ENCODE measurements at places on chromosomes 12 and 14.

DNA sequence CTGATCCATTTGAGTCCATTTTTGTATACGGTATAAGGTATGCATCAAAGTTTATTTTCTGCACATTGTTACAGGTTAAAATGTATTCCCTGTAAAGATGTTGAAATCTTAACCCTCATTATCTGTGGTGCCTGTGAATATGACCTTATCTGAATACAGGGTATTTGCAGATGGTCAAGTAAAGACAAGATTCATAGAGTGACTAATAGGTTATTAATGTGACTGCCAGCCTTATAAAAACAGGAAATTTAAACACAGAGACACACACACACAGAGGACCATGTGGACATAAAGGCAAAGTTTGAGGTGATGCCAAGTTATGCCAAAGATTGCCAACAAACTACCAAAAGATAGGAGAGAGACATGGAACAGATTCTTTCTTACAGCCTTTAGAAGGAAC lies 347.2 kb upstream of the DCN start:
- no peak for DNase-seq

GRCh38 chr12:70609203-70609602 lies 28.0 kb downstream of the PTPRB start:
- no peak for DNase-seq

DNA sequence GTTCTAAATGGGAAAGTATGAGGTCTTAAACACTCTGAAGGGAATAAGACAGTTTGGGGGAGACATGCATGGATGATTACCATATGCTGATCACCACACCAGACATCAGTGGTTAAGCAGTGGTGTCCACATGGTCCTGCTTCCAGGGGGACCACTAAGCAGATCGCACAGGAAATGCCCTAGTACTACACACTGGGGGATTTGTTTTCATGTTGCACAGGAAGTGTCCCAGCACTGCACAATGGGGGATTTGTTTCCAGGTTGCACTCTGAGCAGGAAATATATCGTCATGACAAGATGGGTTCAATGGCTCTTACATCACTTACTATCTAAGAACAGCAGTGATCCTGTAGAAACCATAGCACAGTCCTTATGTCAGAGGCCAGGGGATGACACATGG lies 245.5 kb downstream of the BCL11B start:
- no peak for DNase-seq

DNA sequence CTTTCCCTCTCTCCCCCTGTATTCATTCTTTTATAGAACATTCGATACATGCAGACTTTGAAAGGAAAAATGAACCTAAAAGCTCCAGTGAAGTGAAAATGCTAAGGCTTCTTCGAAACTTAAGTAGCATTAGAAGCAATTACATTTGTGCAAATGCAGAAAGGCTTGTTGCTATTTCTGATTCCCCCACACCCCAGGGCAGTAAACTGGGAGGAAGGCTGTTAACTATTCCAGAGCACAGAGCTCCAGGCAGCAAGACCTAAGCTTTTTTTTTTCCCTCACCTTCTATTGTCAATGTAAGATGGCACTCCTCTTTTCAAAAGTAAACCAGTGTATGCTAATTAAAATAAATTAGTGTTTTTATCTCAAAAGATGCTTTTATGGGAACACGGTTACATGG lies 448.9 kb upstream of the TBX3 start:
- no peak for DNase-seq

DNA sequence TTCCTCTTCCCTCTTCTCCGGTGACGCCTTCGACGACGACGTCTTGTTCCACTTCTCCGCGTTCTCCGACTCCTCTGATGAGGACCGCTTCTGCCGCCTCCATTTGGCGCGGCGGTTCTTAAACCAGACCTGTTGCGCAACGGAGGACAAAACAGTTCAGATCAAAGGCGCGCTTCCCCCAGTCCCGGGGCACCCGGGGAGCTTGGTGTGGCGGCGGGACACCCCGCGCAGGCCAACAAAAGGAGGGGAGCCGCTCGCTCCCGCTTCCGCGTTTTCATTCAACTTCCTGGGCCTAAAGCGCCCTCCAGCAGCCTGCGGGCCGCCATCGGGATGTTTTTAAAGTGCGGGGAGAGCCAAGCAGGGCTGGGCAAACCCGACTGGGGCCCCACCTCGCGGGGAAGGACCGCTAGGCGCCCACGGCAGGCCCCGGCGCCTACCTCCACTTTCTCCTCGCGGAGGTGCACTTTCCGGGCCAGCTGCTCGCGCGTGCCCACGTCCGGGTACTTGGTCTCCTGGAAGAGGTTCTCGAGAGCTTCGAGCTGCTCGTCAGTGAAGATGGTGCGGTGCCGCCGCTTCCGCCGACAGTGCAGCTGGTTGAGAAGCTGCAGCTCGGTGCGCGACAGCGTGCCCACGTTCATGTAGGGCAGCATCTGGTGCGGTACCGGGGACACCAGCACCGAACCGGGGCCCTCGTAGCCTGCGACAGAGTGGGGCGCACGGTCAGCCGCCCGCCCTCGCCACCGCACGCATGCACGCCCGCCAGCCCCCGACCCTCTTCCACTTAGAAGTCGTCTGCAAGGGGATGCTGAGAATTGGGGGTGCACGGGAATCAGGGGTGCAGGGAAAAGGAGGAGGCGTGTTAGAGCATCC lies 1.2 kb downstream of the GSC start:
- DNase-seq = no peak

- DNase-seq = no peak
Observed at GRCh38 chr12:56080556-56081138, 682 bp downstream of the ERBB3 start.

DNA sequence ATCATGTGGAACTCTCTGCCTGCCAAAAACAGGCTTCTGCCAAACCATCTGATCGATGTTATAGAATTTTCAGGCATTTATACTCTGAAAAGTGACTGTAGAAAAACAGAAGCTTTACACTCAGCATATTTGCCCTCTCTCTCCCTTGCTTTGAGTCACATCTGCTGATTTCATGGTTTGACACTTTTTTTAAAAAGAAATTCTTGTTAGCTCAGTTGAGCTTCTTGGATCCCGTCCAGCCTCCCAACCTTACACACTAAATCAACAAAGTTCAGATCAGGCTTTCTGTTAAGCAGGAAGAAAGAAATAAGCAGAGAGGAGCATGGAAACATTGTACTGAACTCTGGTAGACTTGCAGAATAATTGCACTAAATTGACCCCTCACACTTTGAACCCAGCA lies 193.6 kb upstream of the SEL1L start:
- DNase-seq = no peak

GRCh38 chr12:56469007-56469930 lies 891 bp downstream of the SPRYD4 start:
- DNase-seq = no peak

GRCh38 chr12:15842108-15842507 lies 40.1 kb upstream of the STRAP start:
- DNase-seq = no peak

- DNase-seq = peak; percentile 33
Observed at GRCh38 chr14:76956316-76957090, 72.0 kb downstream of the IRF2BPL start.

DNA sequence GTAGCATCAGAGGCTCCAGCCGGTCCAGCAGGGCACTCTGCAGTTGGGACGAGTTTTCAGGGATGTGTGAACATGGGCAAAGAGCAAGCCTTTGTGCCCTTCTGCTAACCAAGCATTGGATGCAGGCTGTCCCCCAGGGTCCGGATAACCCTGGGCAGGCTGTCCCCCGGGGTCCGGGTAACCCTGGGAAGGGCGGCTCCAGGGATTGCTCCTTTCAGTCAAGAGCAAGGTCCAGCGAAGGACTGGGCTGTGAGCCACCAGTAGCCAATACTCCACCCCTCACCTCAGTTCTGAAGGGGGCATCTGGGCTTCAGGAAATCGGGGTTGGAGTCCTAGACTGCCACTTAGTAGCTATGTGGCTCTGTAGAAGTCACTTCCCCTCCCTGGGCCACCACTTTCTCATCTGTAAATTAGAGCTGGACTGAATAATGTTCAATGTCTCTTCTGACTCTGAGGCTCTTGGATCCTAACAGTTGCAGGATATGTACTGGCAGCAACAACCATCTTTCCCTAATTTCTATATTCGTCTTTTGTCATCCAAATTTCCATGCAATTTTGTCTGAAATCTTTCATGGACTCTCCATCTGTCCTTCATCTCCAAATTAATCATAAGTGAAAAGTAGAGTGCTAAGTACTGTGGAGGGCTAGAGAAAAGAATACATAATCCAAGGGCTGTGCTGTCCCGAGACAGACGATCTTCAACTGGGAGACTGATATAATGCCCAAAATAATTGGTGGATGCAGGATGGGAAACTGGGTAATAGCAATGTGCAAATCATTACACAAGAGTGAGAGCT lies 137.4 kb upstream of the NTF3 start:
- DNase-seq = no peak

- no peak for DNase-seq
Observed at GRCh38 chr12:125143491-125143890, 78.3 kb downstream of the AACS start.

GRCh38 chr14:88998027-88998426 lies 173.6 kb downstream of the TTC8 start:
- no peak for DNase-seq

- peak; percentile 23 for DNase-seq
Observed at GRCh38 chr14:31449971-31450610, 7.2 kb downstream of the DTD2 start.

GRCh38 chr12:124403273-124403672 lies 108.4 kb downstream of the RFLNA start:
- no peak for DNase-seq

DNA sequence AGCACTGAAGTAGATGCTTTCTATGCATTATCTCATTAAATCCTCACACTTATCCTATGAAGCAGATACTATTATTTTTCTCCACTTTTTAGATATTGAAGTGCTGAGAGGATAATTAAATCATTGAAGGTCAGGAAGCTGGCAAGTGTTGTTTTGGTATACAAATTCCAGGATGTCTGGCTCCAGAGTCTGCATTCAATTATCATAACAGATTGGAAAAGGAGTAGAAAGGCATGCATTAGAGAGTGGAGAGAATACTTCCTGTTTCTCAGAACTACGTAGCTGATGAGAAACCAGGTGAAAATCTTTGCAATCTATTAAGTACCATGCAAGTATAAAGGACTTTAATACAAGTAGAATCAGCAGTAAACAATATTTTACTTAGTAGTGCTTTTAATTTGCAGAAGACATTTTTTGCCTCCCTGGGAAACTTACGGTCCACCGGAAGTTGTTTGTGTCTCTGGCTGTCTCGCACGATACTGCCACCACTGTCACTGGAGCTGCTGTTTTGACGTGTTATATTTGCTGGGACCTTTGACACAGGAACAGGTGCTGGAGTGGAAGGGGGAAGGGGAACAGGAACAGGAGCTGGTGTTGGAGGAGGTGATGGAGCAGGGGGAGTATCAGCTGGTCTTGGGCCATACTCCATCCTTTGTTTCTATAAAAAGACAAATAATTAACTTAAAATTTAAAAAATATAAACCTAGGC lies 158.0 kb downstream of the EPS8 start:
- no peak for DNase-seq

DNA sequence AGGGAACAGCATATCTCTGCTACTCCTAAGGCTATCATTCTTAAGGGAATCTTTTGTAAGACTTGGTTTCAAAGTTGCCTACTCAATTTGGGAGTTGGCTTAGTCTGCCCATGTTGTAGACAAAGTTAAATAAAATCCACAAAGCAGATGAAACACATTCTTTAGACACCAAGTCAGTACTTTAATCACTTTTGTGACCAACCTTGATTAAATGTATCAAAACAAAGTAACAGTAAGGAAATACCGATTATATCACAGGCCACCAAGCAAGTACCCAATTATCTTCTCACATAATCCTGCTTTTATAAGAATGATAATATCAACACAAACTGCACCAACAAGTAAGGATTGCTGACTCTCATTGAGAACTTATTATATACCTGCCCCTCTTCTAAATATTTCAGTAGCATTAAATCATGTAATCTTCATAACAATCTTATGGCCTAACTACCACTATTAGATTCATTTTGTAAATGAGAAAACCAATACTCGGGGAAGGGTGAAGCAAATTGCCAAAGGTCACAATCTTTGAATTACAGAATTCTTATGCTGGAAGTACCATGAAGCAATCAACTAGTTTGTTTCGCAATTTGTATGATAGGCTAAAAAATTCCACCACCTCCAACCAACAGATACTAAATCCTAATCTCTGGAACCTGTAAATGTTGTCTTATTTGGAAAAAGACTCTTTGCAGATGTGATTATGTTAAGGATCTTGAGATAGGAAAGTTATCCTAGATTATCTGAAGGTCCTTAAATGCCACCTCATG lies 12.6 kb upstream of the DIO2 start:
- DNase-seq = no peak

DNA sequence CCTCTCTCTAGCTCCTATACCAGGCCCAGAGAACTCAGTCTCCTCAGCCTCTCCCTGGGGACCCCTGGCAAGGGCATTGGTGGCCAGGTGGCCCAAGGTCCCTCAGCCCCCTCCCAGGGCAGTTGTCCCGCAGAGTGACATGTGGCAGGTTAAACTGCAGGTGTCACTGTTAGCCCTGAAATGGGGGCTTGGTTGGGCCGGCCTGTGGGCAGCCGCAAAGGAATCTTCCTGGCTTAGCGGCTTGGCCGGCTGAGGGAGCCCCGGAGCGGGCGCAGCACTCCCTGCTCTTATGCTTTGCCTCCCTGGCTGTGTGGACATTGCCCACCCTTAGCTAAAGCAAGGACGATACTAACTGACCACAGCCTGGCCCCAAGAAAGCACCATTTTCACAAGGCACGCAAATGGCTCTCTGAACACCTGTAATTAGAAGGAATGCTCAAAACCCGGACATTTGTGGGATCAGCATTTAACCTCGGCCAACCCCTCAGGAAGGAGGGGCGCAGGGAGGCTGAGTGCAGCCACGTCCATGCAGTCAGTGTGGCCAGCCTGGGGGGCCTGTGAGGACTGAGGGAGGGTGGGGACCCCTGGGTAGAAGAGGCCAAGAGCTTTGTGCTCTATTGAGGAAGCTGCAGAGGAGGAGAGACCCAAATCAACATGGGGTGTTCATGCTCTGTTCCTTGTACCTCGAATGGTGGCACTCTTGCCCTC lies 82.2 kb downstream of the PAPOLA start:
- no peak for DNase-seq

GRCh38 chr14:22597265-22597664 lies 835 bp upstream of the ABHD4 start:
- no peak for DNase-seq

DNA sequence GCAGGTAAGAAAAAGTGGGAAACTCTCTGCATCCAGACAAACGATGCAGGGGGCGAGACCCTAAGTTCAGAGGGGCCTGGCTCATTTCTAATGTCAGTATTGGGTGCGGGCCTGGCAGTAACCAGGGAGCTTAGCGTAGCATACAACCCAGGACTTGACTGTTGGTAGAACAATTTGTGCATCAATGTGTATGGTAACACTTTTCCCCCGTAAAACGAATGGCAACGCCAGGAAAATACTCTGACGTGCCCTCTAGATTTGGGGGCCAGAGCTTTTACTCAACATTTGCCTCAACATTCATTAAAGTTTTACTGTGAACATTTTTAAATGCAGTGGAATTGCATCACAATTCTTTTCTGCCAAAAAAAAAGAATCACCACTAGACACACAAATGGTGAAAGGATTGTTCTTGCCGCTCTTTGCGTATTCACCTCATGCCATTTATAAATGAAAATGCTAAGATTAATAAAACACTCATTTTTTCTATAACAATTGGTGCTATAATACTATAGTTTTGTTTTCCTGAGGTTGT lies 867 bp downstream of the RHOJ start:
- DNase-seq = no peak

GRCh38 chr14:72619881-72620280 lies 274.0 kb downstream of the DPF3 start:
- no peak for DNase-seq
